ENCODE measurements at places on chromosomes 2 and 18.

DNA sequence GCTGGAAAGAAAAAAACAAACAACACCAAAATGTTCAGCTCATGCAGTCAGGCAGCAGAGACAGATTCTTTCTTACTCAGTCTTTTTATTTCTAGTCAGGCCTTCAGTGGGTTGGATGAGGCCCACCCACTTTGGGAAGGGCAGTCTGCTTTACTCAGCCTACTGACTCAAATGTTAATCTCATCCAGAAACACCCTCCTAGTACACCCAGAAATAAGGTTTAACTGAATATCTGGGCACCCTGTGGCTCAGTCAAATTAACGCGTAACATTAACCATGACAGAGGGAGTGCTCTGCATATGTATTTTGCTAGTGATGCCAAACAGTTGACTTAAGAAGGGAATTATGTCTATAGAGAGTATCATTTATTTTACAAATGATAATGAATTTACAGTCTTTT lies 401.6 kb downstream of the PARD3B start:
- DNase-seq, result no peak

DNA sequence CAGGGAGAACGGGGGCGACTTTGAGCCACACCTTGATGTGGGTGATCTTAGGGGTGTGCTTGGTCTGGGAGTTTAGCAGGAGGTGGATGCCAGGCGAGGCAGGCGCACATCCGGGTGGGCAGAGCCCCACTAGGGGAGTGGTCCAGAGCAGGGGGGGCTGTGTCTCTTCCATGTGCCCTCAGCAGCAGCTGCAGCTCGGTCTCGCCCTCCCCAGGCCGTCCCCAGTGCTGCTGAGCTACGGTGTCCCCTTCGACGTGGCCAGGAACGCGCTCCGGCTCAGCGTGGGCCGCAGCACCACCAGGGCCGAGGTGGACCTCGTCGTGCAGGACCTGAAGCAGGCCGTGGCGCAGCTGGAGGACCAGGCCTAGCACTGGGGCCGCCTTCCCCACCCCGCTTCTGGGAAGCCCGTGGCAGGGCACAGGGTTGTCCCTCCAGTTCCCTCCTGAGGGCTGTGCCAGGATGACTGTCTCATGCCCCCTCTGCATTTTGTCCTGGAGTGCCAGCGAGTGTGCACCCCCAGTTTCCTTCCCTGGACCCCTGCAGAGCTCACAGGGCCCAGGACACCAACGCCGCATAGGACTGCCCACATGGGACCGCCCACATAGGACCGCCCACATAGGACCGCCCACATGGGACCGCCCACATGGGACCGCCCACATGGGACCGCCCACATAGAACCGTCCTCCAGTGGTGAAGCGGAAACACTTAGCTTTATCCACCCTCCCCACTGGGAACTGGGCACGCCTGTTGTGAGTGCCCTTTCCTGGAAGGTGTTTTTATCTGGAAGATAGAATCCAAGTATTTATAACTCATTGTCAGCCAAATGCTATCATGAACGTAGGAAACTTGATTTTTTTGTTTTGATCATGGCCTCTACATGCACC lies 1.9 kb upstream of the ESPNL start:
- DNase-seq, result no peak

DNA sequence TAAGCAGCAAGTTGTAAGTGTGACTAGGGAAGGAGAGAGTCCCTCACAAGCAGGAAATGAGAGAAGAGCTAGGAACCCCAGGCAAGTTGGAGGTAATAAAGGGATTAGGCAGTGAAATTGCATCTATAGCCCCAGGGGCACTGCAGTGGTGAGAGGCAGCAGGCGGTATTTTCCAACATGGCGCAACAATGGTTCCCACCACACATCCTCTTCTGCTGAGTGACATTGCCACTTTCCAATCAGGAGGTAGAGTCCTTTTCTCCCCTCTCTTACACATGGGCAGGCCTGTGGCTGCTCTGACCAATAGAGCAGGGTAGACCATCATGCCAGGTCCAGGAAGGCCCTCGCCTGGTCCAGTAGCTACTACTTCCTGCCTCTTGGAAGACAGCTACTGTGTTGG lies 86.6 kb downstream of the DNER start:
- no peak for DNase-seq

- no peak for DNase-seq
Observed at GRCh38 chr2:99481941-99482340, 7.9 kb downstream of the REV1 start.
